AG09319 (cell line): ENCODE measurements at places on chromosomes 2 and 18.

- DNase-seq: no peak
These were observed 529.1 kb upstream of the CDH7 start for GRCh38 chr18:65221736-65222135.

DNA sequence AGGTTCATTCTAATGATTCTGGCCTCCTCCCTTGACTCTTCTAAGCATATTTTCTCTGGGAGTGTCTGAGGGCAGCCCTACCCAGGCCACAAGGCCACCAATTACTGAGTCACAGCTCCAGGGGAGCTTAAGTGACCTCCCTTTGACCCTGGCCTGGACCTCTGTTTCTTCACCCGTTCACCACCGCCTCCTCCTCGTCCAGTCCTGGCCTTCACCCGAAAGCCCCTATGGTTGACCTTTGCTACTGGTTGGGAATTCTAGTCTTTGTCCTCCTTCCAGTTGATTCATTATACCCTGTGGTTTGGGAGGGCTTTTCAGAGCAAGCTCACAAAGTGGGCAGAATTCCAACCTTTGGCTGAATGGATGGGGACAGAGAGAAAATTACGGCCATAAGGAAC lies 72.6 kb downstream of the NRP2 start:
- DNase-seq: no peak

DNA sequence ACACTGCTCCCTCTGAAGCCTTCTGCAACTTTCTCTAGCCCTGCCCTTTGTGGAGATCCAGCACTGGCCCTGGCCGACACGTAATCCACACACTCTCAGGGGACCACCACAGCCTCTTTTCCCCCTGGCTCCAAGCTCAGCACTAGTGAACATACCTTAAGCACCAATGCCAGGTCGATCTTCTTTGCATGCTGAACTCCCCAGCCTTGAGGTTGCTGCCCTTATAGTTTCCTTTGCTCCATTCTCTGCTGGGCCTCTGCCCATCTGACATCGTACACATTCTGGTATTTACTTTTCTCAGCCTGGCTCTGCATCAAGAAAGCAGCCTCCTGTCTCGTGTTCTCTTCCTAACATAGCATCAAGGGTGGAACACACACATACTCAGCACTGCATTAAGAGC lies 361.5 kb downstream of the LPIN1 start:
- no peak for DNase-seq

DNA sequence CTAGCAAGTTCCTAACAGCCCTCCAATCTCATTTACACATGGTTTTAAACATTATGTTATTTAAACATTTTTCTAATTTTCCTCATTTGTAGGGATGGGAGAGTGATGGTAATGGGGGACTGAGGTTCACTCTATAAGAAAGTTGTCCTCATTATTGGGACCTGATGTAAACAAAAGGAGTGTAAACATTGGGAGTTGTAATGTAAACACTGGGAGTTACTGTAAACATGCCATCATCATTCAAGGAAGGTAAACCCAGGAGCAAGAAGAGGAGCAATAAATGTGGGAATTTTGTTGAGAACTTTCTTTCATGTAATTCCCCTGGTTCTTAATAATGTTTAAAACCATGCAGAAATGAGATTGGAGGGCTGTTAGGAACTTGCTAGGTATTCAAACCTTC lies 17.8 kb downstream of the RFTN2 start:
- no peak for DNase-seq

DNA sequence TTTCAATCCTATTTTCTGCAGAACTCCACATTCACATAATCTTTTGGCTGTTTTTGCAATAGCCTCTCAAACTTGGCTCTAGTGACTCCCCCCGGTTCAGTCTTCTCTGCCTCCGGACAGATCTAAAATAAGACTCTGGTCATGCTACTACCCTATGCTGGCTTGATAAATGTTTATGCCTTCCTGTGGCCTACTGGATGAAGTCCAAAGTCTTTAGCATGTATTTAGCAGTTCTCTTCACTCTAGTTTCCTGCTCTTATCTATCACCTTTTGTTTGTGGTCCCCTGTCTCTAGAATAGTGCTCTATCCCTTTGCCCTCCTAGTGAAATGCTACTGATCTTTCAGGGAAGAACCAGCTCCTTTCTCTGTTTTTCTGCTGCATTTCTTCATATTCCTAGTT lies 14.4 kb downstream of the ADCYAP1 start:
- no peak for DNase-seq

GRCh38 chr18:70387027-70387426 lies 98.2 kb downstream of the SOCS6 start:
- no peak for DNase-seq

GRCh38 chr2:175734686-175735085 lies 267.4 kb downstream of the LNPK start:
- DNase-seq: no peak

- DNase-seq: no peak
These were observed 95.6 kb upstream of the LHCGR start for GRCh38 chr2:48851161-48851560.

DNA sequence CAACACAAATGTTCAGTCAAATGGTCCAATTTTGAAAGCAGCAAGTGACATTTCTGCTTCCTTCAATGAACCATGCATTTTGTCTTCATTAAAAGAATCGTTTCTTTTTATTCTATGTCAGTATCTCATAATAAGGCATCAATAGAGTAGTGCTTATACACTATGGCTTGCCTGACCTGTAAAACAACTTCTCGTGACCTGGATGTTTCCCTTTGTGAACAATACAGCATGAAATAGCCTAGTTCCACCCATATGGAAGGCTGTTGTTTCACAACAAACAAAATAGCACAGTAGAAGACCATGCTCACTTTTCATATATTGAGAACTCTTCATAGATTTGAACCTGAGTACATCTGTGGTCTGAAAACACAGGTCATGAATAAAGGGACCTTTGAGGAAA lies 104.3 kb upstream of the PIK3C3 start:
- no peak for DNase-seq

DNA sequence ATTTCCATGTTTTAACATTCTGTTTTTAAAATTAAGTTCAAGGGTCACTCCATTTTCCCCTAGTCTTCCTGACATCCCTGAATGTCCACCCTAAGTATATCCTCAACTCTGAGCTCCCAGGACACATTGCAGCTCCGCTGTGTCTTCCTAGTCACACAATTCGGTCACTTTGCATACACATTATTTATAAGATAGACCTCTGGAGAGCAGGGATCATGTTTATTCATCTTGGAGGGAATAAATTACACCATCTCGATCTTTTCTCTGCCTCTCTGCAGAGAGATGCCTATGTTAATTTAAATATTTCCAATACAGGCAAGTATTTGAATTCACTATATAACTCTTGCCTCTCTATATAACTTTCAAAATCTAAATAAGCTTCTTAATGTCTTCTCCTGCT lies 166.2 kb downstream of the SLC39A10 start:
- no peak for DNase-seq

DNA sequence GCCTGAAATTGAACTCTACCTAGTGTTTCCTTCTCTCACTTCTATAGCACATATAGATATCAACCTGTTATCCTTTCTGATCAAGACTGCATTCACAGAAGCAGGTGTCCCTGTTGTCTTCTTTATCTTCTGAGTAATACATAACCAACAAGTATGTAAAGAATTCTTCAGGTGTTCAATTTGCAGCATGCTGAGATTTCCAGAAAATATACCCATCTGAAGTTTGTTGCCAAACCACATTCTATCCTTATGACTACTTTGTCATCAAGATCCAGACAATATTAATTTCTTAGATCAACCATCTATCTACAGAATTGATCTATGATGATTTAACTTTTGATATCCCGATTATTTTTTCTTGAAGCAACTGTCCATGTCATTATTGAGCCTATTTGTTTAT lies 69.5 kb downstream of the TGFA start:
- no peak for DNase-seq
